ENCODE measurements at places on chromosomes 3 and 15.

GRCh38 chr15:43927203-43927602 is 100.4 kb downstream of the WDR76 start:
- DNase-seq: no peak

DNA sequence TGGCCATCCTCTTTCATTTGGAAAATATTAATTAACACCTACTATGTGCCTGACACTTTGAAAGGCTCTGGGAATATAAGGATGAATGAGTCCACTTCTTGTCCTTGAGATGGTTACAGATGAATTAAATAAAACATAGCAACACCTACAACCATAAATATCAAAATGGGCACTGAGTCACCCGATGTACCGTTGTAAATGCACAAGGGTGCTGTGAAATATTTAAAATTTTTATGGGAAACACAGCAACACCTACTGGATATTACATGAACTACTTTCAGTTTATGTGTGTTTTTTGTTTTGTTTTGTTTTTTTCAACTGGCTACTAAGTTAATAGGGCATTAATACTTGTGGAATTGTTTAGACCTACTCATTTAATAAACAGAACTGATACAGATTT is 239.0 kb upstream of the NAALADL2 start:
- DNase-seq: no peak

DNA sequence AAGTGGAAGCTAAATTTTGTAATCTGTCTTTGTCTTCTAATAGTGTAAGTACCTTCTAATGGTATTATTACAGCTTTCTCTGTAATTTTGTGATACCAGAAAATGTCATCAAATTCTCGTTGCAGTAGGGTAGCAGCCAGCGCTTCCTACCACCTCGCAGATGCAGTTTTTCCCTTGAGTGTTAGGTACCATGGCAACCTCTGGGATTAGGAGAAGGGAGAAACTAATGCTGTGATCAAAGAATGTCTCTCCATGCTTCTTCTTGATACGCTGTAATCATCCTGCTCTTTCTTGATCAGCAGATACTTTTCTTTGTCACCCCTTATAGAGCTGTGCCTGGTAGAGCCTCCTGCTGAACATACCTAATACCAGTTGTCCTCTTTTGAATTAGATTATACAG is 27.7 kb downstream of the SRP14 start:
- DNase-seq: no peak

GRCh38 chr3:189567766-189568420 is 63.3 kb upstream of the TP63 start:
- no peak for DNase-seq

Measured in HEK293T (cell line).